ENCODE measurements at places on chromosomes 7 and 10.

- DNase-seq: no peak
Observed at GRCh38 chr10:131024259-131025131, 287.0 kb downstream of the TCERG1L start.

DNA sequence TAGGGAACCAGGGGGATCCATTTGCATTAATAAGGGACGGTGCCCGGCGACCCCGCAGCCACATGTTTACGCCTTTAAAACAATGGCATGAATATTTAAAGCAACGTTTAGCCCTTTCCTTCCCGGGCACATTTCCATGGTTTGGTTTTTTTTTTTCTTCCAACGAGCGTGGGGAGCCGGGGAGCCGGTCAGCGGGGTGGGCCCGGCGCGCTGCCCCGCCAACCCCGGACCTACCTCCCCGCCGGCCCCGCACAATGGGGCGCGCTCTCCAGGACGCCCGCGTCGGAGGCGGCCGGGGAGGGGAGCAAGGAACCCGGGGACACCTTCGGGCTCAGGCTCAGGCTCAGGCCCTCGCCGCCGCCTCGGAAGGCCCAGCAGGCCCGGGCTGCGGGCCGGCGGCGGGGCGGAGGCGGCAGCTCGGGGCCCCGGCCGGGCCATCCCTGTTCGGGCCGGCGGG, 1.0 kb downstream of the SEPHS1 start:
- DNase-seq: peak; percentile 31

- DNase-seq: no peak
Observed at GRCh38 chr10:130934293-130935127, 377.0 kb downstream of the TCERG1L start.

DNA sequence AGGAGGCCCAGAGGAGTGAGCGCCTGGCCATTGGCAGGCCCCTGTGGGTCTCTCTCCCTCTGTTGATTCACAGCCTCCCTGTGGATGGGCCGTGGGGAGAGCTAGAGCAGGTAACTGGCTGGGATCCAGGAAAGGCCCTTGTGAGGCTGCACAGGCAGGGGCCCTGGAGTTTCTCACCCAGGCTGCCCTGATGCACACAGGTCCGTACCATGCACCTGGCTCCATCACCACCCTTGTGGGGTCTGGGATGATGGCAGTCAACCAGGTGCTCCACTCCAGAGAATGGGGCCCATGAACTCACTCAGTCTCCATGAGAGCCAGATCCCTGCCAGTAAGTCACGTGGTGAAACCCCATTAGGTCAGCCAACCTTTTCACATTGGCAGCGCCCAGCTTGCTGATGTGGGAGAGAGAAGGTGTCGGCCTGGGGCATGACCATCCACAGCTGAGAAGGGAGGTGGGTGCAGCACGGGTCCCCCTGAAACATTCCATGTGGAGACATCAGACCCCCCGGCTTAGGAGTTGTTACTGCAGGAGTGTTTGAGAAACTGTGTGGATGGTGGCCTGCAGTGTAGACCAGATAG, 320.8 kb downstream of the ADARB2 start:
- DNase-seq: no peak

- no peak for DNase-seq
Observed at GRCh38 chr10:75651417-75651816, 220.0 kb downstream of the LRMDA start.

DNA sequence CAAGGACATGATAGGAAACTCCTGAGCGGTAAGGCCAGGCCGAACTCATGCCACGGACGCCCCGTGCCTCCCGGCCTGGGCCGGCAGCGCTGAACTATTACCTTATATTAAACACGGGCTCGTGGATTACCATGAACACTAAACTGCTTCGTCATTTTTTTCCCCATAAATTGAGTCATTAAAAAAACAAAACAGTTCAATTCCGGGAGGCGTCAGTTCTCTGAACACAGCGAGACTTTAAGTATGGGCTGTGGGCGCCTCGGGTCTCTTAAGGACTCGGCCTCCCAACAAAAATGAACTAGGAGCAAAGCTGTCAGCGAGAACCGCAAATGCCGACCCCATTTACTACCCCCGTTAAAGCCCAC, 519 bp downstream of the PITRM1 start:
- DNase-seq: no peak

DNA sequence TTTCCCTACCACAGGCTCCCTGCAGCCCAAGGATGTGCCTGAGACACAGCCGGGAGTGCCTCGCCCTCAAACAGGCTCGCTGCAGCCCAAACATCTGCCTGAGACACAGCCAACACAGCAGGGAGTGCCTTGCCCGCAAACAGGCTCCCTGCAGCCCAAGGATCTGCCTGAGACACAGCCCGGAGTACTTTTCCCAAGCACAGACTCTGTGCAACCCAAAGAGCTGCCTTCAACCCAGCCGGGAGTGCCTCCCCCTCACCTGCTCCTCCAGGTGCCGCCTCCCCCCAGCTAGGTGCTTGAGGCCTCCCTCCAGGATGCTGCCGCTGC, 42.9 kb downstream of the ANTXRL start:
- DNase-seq: no peak

GRCh38 chr10:53808677-53809372, 992.2 kb downstream of the PCDH15 start:
- DNase-seq: no peak

GRCh38 chr7:39453743-39454355, 112.4 kb upstream of the YAE1 start:
- DNase-seq: no peak

DNA sequence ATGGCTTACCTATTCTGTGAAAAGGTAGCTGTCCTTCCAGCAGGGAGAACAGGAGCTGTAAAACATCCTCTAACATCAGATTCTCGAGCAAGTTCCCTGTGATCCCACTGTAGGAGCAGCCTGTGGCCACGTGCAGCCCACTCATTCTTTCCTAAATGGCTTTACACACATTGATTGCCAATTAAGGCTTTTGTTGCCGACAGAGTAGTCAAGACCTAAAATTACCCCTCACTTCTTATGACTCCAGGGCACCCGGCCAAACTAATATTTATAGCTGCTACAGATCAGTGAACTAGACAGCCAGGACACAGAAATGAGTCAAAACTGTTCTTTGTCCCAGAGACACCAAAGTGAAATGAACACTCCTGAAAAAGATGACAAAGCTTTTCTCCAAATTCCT, 832.1 kb downstream of the SORCS3 start:
- no peak for DNase-seq

DNA sequence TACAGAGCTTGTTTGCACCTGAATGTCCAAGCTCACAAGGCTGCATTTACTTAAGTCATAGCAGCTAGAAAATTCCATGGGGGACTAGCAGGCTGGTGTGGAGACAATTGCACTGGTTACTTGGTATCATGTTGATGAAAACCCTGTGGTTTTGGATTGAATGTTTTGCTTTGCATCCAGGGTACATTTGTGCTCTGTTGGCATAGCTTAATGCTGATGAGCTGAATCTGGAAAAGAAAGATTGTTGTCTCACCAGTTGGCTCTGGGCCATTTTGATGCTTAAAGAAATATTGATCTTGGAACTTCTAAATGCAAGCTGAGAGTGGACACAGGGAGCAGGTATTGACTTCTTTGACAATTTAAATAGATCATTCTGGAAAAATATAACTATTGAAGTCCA, 122.5 kb upstream of the MBL2 start:
- DNase-seq: no peak

- DNase-seq: no peak
Observed at GRCh38 chr10:51291961-51292360, 217.7 kb downstream of the PRKG1 start.

- peak; percentile 59 for DNase-seq
Observed at GRCh38 chr7:2710286-2710655, 22.3 kb downstream of the AMZ1 start.

- no peak for DNase-seq
Observed at GRCh38 chr7:105723572-105723971, 142.3 kb upstream of the EFCAB10 start.

GRCh38 chr7:38160003-38160571, 18.0 kb upstream of the STARD3NL start:
- DNase-seq: no peak

DNA sequence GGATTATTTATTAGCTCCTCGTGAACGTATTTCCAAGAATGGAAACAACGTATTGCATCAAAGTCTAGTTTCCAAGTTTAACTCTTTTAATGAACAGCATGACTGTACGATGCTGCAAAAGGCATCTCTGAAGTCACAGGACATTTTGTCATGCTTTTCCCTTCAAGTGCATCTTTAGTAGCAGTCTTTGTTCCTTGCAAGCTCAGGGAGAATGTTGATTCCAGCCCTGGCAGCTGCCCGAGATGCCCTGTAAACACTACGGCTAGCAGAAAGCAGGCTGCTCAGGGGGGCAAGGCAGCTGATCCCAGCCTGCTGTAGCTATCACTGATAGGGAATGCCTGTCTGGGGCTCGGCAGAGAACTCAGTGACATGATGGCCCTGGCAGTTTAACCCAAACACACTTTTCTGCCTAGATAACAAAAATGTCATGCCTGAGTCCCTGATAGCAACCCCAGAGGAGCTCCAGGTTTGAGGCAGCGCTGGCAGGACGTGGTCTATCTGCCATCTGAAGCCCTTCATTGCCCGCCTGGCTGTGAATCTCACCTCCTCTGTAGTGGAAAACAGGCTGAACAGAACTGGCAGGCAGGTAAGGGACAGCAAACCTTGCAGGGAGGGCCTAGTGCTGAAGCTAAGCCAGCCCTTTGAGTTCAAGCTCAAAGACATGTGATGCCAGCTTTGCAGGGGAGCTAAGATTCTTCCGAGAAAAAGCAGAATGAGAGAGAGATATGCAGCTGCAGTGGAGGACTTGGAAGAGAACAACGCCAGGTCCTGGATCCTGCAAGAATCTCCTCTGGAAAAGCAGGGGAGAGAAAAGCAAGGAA, 264.6 kb downstream of the SNX10 start:
- DNase-seq: no peak

Data from CD4-positive, alpha-beta T cell treated with Interferon gamma for 1 hour (primary cell).